CD4-positive, alpha-beta T cell treated with Interleukin-21 for 1 hour (primary cell): ENCODE measurements at places on chromosomes 4 and X.

GRCh38 chrX:17377091-17377717 is 2.2 kb downstream of the NHS start:
- no peak for DNase-seq

DNA sequence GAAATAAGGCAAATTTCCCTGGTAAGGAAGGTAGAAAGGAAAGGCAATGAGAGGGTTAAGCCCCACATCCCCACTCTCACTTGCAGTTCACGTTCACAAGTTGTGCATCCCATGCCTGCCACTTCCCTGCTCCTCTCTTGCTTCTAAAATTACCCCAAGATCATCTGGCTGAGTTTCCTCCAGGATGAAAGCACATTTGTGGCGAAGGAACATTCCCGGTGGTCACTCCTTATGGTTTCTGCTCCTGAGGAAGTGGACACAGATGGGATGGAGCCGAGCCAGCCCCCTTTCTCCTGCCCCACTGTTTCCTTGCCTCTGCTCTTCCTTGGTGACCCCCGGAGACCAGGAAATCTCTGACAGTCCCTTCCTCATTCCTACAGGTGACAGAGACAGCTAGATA is 37.5 kb downstream of the SPINK2 start:
- DNase-seq = no peak

- no peak for DNase-seq
Measured at GRCh38 chr4:107265859-107266258, 229.7 kb upstream of the DKK2 start.

GRCh38 chr4:85522836-85523235 is 47.9 kb downstream of the ARHGAP24 start:
- no peak for DNase-seq

GRCh38 chr4:77127215-77127614 is 29.8 kb upstream of the CCNG2 start:
- no peak for DNase-seq

GRCh38 chrX:40887476-40887875 is 152.1 kb upstream of the MED14 start:
- no peak for DNase-seq

DNA sequence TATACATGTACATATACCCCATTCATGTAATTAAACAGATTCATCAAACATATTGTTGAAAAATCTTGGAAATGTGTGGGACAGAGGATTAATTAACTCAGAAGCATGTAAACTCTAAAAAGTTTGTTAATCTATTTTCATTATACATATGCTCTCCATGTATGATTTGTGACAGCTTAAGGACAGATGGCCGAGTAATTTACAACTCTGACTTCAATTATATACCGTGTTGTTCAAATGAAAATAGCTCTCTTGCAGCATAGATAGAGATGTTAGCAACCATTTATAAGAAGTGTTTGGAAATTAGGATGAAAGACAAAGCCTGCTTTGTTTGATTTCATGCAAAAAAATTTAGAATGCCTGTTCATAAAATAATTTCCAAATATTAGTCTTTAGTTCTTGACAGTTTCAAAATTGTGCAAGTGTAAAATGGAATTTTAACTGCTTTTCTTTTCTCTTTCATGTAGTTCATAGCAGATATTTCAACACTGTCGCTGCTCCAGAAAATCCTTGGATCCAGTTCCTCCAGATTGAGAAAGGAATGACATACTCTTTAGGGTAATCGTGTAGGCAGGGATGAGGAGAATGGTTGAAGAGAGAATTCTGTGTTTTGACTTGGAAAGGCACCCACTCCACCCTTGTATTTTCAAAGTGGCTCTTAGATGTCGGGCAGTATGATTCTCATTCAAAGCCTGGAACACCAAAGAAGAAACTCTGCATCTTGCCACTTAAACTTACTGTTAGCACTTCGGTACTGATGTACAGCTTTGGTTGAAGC is 23.1 kb downstream of the AFF2 start:
- DNase-seq = no peak

DNA sequence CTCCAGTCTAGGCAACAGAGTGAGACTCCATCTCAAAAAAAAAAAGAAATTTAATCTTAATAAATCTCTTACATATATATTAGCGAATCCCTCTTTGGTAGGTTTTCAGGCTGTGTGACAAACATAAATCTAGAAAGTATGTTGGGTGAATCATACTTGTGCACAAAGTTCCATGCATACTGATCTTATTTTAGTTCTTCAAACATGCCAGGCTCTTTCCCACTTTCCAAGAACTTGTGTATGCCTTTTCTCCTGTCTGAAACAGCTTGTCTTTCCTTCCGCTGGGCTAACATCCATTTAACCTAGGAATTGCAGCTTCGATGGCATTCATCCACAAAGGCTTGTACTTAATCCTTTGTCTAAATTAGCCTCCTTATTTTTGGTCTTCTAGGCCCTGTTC is 156.6 kb upstream of the CASK start:
- no peak for DNase-seq

DNA sequence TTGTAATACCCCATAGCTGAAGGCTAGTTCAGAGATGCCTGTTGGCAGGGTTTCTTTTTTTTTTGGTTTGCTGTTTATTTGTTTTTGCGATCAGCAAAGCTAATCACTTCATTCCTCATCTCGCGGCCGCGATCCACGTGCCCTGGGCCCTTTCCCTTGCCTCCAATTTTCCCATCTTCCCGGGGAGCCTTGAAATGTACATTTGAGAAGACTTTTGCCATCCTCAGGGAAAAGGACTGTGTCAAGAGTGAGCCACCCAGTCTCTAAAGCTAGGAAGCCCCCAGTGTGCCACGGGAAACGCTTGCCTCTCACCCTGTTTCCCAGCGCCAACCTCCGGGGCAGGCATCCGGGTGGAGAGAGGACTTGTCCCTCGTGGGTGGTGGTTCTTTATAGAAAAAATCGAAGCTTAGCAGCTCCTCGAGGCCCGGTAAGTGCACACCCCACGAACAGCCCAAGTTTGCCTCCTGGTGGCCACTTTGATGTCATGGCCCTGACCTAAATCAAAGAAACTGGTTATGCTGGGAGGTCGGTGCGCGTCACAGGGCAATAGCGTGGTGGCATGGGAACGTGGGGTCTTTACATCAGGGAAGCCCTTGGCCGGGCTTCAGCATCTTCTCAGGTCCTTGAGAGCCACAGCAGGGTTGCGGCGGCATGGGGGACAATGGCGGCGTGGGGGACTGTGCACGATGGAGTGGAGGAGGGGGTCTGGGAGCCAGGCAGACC is 42.0 kb downstream of the MAP7D3 start:
- DNase-seq = peak; percentile 50

- no peak for DNase-seq
Measured at GRCh38 chr4:160370046-160370445, 1267.2 kb downstream of the RAPGEF2 start.

DNA sequence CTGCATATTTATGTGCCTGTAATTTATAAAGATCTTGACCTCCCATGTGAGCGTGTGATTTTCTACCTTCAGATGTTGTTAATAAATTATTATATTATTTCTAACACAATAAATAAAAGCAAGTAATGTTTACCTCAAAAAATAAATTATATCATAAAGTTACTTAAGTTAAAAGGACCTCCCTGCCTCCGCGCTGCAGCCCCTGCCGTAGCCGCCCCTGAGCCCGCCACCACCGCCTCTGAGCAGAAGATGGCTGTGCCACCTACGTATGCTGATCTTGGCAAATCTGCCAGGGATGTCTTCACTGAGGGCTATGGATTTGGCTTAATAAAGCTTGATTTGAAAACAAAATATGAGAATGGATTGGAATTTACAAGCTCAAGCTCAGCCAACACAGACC is 119.6 kb upstream of the BRWD3 start:
- DNase-seq = no peak

- DNase-seq = no peak
Measured at GRCh38 chrX:33138677-33139249, 72.6 kb downstream of the DMD start.

- DNase-seq = no peak
Measured at GRCh38 chr4:148676344-148676743, 234.1 kb upstream of the NR3C2 start.

DNA sequence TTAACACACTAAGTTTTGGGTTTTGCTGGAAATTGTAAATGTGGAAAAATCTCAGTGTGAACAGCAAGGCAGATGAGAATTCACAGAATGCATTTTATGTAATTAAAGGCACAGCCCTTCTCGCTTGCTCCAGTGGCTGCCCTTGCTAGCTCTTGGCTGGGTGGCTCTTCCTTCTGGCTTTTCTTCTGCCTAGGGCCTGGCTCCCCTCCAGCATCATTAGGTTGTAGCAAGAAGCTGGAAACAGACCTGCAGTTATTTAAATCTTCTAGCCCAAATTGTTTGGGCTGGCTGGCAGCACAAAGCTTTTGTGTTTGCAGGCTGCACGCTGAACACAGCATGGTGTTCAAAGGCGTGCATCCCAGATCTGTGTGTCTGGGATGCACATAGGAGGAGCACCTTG is 56.5 kb downstream of the LIMCH1 start:
- no peak for DNase-seq

GRCh38 chr4:8610858-8611616 is 18.5 kb downstream of the CPZ start:
- no peak for DNase-seq

DNA sequence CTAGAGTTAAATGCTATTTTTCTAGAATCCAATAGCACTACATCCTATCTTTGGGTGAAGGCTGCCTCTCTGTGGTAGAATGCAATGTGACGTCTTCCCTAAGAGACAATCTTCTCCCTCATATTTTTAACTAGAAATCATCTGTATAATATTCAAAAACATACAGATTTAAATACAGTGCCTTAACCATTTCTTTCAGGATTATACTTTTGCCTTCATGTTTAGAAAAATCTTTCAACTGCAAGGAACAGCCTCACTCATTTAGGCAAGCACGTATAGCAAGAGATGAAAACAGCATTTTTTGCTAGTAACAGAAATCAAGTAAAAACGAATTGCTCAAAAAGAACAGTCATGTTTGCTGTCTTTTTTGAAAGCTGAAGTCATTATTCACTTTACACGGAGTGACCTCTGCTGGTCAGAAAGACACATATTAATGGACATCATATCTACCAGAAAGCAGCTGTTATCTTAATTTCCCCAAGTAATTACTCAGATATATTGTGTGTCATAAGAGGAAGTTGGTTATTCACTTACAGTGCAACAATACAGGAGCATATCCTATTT is 422.3 kb downstream of the STPG2 start:
- DNase-seq = no peak

- DNase-seq = peak; percentile 31
Measured at GRCh38 chrX:19334945-19335626, 8.6 kb upstream of the PDHA1 start.

- no peak for DNase-seq
Measured at GRCh38 chr4:104896660-104897645, 249.7 kb upstream of the TET2 start.

GRCh38 chr4:2937146-2937857 is 25.9 kb downstream of the NOP14 start:
- DNase-seq = peak; percentile 39

- no peak for DNase-seq
Measured at GRCh38 chr4:36772154-36772516, 472.4 kb upstream of the NWD2 start.

GRCh38 chr4:76726176-76726575 is 171.8 kb downstream of the SOWAHB start:
- DNase-seq = no peak

DNA sequence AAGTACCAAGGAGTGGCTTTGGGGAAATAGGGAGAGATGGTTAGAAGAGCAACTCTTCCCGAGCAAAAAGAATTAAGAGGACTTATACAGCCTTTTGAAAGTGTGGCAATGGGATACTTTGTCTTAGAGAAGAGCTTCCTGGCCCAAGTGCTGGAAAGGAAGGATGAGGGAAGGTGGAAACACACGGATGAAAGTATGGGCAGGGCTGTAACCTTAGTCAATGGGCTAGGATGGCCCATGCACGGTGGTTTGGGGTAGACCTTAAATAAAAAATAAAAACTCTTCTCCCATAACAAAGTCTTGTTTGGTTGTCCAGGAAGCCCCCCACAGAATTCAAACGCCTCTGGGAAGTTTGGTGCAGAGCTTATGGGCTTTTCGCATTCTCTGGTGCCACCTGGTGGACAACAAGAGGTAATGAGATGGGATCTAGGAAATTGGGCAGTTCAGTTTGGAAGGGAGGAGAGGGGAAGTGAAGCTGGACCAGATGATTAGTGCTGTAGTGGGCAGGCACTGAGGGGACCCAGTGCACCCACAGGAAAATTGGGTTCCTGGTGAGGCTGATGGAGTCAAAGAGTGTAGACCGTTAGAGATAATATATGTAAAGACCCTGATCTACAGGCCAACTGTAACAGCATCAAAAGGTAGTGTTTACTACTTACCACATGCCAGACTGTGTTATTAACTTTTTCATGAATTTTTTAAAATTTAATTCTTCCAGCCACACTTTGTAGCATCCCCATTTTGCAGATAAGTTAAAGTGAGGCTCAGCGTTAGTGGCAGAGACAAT is 13.8 kb upstream of the ENOX2 start:
- DNase-seq = peak; percentile 43

GRCh38 chr4:2063557-2064275 is 4.6 kb downstream of the NAT8L start:
- no peak for DNase-seq

- no peak for DNase-seq
Measured at GRCh38 chr4:5863461-5864113, 29.3 kb downstream of the CRMP1 start.

DNA sequence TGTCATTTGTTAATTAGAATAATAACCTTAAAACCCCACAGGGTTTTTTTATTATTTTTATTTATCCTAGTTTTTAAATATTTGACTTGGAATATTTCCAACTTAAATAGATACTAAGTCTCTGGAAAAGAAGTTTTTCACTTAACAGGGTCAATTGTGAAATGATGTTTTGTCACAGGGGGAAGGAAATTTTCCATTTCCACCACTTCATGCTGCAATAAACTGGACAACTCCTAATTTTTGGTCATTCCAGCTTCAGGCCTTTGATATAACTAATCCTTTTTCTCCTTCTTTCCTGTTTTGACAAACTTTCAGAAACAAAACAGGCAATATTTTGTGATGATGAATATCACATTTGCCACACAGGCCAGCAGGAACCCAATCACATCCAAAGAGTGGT is 45.3 kb downstream of the UGT2B10 start:
- no peak for DNase-seq

- no peak for DNase-seq
Measured at GRCh38 chr4:53043891-53044650, 182.0 kb downstream of the RASL11B start.

GRCh38 chr4:41156574-41156973 is 57.8 kb downstream of the APBB2 start:
- no peak for DNase-seq

DNA sequence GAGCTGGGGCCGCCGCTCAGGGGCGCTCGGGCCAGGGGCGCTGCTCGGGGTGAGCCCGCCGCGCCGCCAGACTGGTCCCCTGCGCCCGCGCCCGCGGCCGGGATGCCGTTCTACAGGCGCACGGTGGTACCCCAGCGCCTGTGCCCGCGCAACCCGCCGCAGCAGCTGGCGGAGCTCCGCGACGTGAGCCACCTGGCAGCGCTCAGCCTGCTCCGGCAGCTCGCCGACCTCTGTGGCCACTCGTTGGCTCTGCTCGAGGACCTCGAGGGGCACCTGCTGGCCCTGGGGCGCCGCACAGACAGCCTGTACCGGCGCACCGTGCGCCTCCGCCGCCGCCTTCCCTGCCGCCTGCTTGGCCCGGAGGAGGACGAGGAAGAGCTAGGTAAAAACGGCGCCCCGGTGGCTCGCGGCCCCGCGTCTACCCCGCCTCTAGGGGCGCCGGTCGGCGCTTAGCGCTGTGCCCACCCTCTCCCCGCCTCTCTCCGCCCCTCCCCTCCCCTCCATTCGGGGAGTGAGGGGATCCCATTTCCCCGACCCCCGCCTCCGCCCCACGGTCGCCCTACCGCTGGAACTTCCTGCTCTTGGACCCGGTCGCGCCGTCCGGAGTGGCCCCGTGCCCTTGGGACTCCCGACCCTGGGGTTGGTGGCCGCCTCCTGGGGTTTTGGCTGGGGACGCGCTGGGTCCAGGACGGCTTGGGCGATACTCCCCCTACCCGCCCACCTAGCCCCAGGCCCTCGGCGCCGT is 513 bp downstream of the NHSL2 start:
- peak; percentile 19 for DNase-seq
